G401 (cell line): ENCODE measurements at places on chromosomes 4 and X. TPM values are rescaled to one million over a fixed set of nuclear protein-coding genes. Genes with fewer than 3 reads are reported as not detected.

The SSX2 gene
- total RNA-seq, result not detected in 2 replicates

DNA sequence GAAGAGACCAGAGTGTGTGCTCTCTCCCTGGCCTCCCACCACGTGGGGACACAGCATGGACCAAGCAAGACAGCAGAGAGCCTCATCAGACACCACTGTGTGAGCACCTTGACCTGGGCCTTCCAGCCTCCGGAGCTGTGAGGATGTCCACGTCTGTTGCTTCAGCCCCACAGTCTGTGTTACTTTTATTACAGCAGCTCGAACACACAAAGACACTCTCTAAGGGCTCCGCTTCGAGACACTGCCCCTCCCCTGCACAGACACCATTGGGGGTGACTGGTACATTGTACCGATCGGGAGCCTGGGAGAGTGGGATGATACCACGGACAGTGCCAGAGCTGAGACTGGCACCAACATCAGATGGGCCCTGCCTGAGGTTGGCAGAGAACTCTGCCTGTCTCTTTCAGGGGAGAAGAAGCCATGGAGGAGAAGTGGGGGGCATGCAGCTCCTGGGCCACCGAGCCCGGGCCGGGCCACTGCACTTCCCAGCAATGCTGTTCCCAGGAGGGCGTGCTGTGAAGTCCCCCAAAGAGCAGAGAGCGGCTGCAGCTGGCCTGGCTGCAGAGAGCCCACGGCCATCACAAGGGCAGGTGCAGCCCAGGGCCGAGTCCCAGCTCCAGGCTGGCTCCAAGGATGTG is 48.1 kb upstream of the HMX1 start:
- DNase-seq, result no peak

DNA sequence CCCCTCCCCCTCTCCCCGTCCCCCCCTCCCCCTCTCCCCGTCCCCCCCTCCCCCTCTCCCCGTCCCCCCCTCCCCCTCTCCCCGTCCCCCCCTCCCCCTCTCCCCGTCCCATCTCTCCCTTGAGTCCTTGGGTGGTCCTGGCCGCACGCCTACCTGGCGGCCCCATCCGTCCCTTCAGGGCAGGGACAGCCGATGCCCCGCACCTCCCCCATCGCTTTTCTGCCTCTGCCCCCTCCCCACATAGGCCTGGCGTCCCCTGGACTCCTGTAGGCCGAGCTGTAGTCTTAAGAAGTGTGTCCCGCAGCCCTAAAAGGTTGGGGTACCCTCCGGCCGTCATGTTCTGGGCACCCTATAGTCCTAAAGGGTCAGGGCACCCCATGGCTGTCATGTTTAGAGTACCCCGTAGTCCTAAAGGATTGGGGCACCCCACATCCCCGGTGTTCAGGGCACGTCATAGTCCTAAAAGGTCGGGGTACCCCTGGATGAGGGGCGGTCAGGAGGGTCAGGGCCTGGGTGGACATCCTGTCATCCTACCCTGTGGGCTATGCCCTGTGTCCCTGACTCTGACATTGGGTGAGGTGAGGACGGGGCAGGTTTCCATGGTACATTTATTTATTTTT is 10.8 kb upstream of the GTPBP6 start:
- no peak for DNase-seq

GRCh38 chrX:116198235-116198634 is 27.7 kb downstream of the AGTR2 start:
- DNase-seq, result no peak

DNA sequence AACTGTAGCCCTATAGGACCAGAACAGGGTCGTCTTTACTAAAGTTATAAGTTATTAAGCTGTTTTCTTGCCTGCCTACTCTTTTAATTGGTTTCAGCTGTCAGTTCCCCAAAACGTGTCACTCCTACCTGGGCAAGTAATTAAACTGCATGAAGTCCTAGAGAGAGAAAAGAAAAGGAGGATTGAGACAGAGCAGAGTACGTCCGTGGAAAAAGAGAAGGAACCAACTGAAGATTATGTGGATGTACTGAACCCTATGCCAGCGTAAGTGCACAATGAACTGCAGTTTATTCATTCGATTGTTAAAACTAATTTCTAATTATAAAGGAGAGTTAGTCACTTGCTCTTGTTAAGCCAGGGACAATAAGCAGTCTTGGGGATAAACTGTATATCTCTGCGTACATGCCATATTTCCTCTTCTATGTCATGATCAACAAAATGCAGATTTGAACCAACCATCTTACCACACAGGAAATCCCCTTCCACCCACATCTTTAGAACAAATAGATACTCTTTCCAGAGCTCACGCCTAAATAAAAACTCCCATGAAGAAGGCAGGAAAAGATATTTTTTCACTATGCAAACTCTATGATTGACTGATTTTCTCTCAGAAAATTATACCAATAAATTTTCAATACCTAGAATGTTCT is 22.8 kb downstream of the STAP1 start:
- DNase-seq, result no peak
